ENCODE measurements at places on chromosomes 3 and 15.

DNA sequence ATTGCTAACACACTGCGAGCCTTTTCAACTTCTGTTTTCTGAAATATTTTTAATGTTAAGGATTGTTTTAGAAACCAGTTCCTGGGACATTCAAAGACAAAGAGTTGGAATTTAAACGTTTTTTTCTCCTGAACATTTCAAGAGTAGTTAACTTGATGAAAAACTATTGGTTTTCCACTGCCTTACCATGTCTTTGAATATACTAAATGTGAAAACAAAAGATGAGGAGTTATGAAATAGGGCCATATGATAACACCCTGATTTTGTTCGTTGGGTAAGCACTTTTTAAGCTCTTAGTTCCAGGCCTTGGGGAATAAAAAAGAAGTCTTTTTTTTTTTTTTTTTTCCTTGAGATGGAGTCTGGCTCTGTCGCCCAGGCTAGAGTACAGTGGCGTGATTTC is 2.8 kb downstream of the DIS3L start:
- DNase-seq: no peak

GRCh38 chr15:66833371-66833770 is 131.3 kb downstream of the SMAD6 start:
- no peak for DNase-seq

DNA sequence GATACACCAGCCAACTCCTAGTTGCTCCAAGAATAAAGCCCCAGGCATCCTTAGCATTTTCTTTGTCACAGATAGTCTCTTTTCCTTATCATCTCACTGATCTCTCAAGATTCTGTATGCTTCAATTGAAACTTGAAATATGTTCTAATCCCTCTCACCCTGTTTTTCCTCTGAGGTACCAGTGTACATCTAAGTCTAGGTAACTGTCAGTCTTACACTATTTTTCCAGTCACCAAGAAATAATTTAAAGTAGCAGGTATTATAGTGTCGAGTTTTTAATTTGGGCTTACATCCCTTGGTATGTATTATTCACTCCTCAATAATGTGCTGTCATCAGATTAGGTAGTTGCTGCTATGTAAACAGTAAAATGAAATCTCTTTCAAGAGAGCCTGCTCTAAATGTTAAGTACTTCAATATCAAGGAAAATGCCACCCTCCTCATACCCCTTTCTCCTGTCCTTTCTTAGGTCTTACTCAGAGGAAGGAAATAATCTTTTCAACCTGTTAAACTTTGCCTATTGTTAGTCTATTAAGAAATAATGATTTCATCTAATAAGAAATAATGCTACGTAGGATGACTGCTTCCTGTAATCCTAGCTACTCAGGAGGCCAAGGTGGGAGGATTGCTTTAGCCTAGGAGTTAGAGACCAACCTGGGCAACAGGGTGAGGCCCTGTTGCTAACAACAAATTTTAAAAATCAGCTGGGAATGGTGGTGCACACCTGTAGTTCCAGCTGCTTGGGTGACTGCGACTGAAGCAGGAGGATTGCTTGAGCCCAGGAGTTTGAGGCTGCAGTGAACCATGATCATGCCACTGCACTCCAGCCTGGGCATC is 39.8 kb downstream of the TSC22D2 start:
- no peak for DNase-seq

- DNase-seq: no peak
These were observed 31.3 kb upstream of the SETMAR start for GRCh38 chr3:4271834-4272233.

DNA sequence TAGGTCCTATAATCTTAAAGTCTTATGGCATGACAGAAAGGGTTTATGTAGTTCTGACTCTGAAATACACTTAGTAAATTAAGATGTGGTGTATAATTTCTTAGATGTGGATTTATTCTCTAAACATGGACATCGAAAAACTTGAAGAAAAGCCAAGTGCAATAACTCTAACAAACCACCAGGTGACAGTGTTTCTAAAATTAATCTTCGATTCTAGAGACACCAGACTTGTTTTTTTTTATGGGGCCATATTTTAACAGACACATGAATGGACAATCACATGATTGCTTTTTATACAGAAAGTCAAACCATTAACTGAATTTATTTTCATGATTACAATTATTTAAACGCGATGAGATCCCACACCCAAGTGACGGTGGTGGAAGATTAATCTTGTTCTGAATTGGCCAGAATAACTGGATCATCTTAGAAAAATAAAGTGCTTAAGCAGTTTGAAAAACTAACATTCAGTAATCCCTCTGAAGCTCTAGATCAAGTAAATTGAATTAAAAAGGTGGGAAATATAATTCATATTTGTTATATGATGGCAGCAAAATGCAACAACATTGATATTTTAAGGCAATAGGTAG is 305.1 kb downstream of the LSAMP start:
- no peak for DNase-seq

DNA sequence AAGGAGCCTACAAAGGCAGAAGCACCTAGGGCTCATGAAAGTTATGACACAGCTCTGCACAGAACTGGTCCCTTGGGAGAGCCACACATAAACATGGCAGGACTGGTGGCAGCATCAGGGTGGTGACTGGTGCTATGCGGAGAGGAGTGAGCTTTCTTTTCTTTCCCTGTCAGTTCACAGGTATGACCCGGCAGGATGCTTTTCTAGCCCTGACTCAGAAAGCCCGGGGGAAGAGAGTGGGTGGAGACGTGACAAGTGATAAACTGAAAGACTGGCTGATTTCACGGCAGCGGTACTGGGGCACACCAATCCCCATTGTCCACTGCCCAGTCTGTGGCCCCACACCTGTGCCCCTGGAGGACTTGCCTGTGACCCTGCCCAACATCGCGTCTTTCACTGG is 103.0 kb downstream of the LARS2 start:
- DNase-seq: no peak

DNA sequence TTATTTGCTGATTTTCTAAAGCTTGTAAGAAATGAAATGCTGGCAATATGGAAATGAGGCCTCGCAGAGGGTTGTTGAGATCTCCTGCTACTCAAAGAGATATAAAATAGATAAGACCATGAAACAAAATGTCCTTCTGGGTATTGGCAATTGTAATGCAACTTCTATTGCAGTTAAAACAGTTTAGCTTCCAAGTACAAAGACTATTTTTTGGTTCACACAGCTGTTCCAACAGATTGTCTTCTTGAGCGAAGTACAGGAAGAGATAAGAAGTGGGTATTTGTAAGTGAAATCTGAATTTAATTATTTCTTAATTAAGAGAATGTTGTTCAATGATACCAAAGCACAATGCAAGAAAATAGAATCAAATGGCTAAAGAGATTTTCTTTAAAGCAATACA is 801.5 kb upstream of the GBE1 start:
- DNase-seq: no peak

GRCh38 chr3:47635536-47635935 is 56.9 kb upstream of the CSPG5 start:
- DNase-seq: no peak

DNA sequence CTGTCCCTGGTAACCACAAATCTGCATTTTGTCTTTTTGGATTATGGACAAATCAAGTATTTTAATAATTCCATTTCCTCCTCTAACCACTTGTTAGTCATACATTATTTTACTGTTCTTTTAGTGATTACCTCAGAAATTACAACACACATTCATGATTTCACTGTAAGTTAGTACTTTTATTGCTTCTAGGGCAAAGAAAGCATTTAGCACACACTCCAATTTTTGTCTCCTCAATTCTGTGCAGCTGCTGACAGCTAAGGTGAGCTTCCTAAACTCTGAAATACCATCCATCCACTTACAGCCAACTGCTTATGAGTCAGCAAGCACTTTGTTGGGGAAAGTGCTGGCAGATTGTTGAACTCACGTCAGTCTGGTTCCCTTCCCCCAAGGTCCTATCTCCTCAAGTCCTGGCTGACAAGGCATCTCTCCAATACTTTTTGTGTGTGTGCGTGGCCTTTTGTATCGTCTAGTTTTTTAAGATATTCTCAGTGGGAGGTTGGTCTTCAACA is 49.4 kb upstream of the TNFAIP8L3 start:
- DNase-seq: no peak

GRCh38 chr3:117611211-117611610 is 901.6 kb downstream of the TUSC7 start:
- no peak for DNase-seq

GRCh38 chr15:82012908-82013307 is 32.9 kb downstream of the MEX3B start:
- no peak for DNase-seq

DNA sequence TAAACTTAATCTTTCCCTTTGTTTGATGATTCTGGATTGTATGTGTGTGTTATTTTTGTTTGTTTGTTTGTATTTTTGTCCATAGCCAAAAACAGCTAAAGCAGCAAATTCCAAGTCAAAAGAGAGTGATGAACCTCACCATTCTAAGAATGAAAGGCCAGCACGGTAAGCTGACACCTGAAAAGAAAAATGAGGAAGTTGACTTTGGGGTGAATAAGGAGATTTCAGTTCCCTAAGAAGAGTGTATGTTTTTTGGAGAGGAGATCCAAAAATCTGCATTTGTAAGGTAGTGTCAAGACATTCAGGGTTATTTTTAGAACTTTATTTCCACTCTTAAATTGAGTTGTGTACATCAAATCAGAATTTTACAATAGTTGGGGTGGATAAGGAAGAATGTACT is 52.3 kb upstream of the UTS2B start:
- DNase-seq: no peak

DNA sequence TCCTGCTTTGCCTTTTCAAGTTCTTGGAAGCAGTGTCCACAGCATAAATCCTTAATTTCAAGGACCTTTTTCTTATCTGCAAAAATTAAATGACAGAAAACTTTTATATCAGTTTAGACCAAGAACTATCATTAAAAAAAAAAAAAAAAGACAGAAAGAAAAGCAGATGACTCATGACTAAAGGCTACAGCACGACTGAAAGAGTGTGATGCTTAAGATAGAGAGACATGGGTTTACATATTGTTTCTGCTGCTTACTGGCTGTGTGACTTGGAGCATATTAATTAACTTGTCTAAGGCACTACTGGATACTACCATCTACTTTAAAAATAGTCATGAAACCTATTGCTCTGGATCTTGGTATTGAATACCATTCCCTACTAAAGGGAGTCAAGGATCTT is 62.3 kb downstream of the CEP152 start:
- no peak for DNase-seq

DNA sequence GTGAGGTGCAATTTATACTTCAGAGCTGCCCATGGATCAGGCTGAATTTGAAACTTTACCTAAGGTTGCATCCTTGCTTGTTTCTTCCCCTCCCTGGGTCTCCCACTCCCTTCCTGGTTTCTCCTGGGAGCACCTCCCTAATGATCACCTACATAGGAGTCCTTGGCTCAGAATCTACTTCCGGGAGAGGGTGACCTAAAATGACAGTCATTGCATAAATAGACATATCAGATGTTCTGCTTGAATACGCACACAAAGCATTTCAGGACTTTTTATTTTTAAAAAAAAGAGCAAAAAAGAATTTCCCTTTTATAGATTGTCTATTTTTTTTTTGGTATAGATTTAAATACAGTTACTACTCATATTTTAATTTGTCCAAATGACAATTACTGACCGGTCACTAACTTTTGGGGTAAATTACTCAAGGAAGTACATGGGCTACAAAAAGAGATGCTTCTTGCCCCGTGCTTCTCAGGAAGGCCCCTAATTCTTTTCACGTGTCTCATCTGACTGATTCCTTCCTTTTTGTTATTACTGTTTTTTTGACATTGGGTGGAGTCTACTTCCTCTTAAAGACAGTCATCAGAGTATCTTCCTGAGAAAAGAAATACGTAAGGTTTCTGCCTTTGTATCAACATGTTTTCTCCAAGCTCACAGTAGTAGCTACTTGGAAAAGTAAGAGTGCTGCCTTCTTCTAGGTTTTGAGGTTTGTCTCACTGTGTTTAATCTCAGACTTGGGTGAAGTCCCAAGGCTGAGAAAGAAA is 4.9 kb upstream of the MYZAP start:
- no peak for DNase-seq

DNA sequence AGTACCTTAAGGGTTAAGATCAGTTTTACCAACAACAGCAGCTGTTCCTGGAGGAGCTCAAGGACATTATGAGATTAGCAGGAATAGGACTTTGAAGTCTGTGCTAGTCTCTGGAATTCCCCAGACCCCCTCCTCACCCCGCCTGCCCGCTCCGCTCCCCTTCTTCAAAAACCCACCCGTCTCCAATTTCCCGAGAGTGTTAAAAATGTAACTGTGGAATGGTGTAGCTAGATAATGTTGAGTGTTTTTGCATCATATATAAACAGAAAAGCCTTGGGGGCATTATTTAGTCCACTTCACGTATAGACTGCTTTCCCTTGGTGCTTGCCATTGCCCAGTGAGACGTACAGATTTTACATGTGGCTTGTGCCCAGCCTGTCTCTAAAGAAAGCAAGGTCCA is 65.0 kb upstream of the SEMA6D start:
- DNase-seq: no peak

- no peak for DNase-seq
These were observed 31.3 kb downstream of the GPR176 start for GRCh38 chr15:39888809-39889208.

- DNase-seq: no peak
These were observed 2.5 kb downstream of the COL7A1 start for GRCh38 chr3:48592519-48593087.

DNA sequence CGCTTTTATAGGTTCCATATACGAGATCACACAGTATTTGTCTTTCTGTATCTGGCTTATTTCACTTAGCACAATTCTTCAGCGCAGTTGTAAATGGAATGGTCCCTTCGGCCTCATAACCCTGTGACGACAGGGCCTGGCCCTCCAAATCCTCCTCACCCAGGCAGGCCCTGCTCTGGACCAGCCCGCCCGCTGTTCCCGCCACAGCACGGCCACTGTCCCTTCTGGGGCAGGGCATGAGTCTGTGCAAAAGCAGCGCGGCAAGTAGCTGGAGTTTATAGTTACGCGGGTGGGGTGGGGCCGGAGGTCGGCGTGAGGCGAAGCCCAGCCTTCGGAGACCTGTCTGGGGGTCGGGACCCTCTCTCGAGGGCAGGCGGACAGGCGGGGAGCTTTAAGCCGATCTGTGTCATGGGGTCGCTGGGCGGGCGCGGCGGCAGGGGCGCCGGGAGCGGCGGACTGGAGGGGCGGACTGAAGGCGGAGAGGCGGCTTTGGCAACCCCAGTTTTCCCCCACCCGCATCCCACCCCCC is 543 bp downstream of the ARPIN start:
- peak; percentile 64 for DNase-seq

DNA sequence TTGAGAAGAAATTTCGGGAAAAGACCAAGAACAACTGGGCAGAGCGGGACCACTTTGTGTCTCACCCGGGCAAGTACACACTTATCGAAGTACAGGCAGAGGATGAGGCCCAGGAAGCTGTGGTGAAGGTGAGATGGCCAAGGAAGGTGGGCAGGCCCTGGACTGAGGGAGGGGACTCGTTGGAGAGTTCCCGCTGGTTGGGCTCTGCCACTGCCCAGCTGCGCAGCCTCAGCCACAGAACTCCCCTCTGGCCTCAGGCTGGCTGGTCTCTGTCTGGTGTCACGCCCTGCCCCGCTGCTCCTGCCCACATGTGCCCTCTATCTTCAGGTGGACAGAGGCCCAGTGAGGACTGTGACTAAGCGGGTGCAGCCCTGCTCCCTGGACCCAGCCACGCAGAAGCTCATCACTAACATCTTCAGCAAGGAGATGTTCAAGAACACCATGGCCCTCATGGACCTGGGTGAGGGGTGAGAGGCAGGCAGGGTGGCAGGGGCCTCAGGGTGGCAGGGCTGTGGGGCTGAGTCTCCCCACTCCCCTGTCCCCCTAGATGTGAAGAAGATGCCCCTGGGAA is 2.4 kb downstream of the PARP3 start:
- DNase-seq: no peak
